ENCODE measurements at places on chromosomes 5 and 9.

DNA sequence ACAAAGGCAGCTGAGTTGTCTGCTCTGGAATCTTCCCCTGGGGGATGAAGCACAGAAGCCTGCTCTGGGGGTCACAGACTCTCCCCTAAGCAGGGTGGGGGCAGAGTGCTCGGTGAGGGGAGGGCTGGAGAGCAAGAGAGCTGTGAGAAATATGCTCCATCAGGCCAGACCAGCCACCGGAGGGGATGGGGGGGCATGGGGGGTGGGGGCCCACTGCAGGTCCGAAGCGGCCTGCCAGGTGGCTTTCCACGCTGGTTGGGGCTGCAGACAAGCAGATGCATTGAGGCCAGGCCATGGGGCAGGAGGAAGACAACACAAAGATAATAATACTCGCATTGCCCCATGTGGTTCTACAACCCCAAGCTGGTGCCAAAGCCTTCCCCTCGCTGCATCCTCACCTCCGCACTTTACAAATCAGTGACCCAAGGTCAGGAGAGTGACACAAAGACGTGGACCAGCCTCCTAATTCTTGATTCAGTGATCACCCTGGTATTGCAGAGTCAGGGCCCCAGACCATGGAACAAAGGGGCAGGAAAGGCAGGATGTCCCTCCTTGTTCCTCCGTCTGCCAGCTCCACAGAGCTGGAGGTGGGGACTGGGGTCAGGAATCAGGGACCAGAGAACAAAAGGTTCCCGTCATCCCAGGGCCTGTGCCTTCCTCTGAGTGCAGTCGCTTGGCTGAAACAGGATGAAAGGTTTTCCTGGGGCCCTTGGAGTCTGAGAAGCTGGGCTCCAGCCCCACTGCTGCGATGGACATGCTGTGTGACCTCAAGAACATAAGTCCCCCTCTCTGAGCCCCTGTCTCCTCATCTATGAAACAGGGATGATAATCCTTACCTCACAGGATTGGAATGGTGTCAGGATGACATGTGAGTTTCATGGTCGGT, 37.2 kb upstream of the GABRP start:
- DNase-seq, result no peak

- no peak for DNase-seq
Measured at GRCh38 chr9:136679431-136679941, 7.8 kb downstream of the AGPAT2 start.

DNA sequence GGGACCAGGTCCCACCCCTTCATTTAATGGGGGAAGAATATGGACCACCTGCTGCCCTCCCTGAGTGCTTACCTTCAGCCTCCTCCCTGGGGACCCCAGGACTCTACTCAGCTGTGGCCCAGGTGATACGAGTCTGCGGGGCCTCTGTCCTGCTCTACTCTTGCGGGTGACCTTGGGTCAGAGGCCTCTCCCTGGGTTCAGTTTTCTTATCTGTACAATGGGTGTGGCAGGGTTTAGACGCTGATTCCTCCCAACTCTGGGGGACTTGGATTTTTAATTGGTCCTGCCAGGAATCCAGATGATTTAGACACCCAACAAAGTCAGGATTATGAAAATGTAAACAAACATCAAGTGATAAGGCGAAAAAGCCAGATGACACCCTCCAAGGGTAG, 25.0 kb downstream of the FAM163B start:
- no peak for DNase-seq

GRCh38 chr9:37683531-37684371, 33.0 kb downstream of the FRMPD1 start:
- DNase-seq, result no peak

DNA sequence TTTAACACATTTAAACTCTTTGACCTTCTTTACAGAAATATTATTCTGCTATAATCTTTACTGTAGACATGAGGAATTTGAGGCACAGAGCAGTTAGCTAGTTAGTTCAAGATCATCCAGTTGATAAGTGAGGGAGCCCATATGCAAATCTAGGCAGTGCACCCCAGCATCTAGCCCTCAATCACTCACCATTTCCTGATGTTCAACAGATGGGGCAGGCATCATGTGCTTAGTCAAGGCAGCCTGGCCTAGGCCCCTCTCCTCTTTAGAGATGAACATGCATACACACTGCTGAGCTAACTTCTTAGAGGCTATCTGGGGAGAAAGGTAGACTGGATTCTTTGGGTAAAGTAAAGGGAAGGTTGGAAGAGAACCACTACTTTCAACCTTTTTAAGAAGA, 206.8 kb upstream of the SLC24A2 start:
- DNase-seq, result no peak

- DNase-seq, result no peak
Measured at GRCh38 chr5:14261235-14261634, 118.1 kb downstream of the TRIO start.

Data from CD4-positive, alpha-beta T cell treated with Interleukin-12 subunit alpha and Interleukin-12 subunit beta, for 1 hour (primary cell).